Astrocyte (in vitro differentiated cells and primary cell): ENCODE measurements at places on chromosomes 3 and 15. TPM values are rescaled to one million over a fixed set of nuclear protein-coding genes. Genes with fewer than 3 reads are reported as not detected.

DNA sequence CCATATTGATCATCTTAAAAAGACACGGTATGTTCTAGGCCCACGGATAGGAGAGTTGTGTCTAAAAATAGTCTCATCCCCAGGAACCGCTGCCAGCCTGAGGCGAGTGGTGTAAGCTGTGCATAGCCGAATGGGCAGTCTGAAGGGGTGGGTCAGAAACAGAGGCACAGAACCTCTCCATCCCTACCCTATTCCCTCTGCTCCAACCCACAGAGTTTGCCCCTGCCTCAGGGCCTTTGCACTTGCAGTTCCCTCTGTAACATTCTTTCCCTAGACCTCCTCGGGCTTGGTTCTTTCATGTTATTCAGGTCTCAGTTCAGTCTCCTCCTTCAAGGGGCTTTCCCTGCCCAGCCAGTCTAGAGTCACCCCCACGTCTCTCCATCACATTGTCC lies 4.8 kb downstream of the SCN5A start:
- H3K36me3 ChIP-seq, result no peaks in the 10 kb centered on the region
- no peak for DNase-seq
- peaks cover 39% of the 10 kb centered on the region for H3K27me3 ChIP-seq
- no peak overlapping the region for H3K27ac ChIP-seq

- H3K4me1 ChIP-seq, result peaks cover 11% of the 10 kb centered on the region
- H3K27ac ChIP-seq, result no peak overlapping the region
- H3K4me3 ChIP-seq, result no peak overlapping the region
Observed at GRCh38 chr3:13530241-13531009, 18.5 kb upstream of the FBLN2 start.

DNA sequence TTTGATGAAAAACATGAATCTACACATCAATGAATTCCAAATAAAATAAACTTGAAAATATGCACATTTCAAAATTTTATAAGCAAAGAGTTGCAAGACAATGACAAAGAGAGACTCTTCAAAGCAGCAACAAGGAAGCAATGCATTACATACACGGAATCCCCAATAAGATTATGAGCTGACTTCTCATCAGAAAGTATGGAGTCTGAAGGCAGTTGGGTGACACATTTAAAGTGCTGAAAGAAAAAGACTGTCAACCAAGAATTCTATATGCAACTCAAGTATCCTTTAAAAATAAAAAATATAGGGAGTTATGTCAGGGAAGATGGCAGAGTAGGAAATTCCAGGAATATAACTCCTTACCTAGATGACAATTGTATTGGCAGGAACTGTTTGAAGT lies 46.5 kb upstream of the PRSS50 start:
- no peak overlapping the region for H3K4me3 ChIP-seq
- no peaks in the 10 kb centered on the region for H3K36me3 ChIP-seq
- no peak for DNase-seq
- no peak overlapping the region for H3K27ac ChIP-seq
- no peaks in the 10 kb centered on the region for H3K27me3 ChIP-seq

DNA sequence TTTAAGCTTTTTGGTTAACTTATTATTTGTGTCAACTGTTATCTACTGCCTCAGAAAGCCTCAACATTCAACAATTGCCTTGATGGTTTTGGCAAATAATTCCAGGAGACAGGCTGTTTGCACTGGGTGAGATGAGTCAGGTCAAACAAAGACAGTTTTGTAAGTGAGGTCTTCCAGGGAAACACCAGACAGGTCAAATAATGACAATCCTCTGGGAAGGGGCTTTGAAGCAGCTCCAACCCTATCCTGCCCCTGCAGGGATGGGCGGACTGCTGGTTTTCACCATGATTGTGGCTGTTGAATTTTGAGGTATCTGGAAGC lies 79.4 kb upstream of the PRR23E start:
- no peak for DNase-seq
- no peaks in the 10 kb centered on the region for H3K4me1 ChIP-seq
- no peaks in the 10 kb centered on the region for H3K27me3 ChIP-seq

GRCh38 chr15:63985221-63986184 lies 60.8 kb downstream of the DAPK2 start:
- no peaks in the 10 kb centered on the region for H3K4me1 ChIP-seq
- no peak for DNase-seq
- no peaks in the 10 kb centered on the region for H3K27me3 ChIP-seq
- no peaks in the 10 kb centered on the region for H3K36me3 ChIP-seq
- H3K27ac ChIP-seq, result no peak overlapping the region

DNA sequence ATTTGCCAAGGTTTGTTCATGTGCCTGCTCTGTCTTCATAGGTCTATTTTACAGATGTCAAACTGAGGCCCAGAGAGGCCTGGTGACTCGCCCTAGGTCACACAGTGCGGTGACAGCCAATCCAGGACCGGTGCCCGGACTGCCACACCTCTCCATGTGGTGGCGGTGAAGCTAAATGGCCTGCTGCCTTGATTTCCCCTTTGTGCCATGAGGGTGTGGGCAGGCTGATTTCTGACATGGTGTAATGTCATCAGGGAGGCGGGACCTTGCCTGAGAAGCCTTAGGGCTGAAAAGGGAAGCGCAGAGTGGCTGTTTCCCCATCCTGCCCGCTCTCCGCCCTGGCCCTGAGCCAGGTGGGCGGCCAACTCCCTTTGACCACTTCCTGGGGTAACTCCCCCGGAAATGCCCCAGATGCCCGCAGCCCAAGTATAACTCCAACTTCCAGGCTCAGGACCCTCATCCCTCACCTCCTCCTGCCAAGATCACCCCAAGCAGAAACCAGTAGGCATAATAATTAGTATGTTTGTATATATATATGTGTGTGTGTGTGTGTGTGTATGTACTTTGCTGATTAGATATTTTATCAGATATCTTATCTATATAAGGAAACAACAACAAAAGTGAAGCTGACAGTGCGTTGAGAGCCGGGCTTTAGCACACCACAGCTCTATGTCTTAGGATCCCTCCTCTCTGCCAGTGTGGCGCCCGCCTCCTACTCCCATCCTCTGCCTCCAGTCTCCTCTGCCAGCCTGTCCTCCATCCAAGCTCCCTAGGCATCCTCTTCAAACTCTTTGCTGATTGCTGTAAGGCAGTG lies 63.9 kb downstream of the IQSEC1 start:
- DNase-seq, result no peak
- peaks cover 6% of the 10 kb centered on the region for H3K4me1 ChIP-seq
- H3K4me3 ChIP-seq, result no peak overlapping the region
- no peaks in the 10 kb centered on the region for H3K36me3 ChIP-seq
- H3K27ac ChIP-seq, result no peak overlapping the region

Gene VPS33B
- 9.7 and 12.0 TPM in 2 replicates for total RNA-seq
